ENCODE measurements at places on chromosomes 5 and 9.

DNA sequence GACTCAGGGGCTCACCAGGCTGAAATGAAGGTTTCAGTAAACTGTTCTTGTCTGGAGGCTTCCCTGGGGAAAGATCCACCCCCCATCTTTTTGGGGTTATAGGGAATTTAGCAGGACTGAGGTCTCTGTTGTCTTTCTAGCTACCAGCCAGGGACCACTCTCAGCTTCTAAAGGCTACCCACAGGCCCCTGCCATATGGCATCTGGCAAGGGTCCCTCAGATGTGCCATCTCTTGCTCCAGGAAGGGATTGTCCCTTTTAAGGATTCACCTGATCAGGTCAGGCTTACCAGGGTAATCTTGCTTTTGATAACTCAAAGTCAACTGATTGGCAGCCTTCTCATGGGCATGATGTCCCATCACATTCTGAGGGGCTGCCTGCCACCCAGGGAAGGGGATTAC lies 65.0 kb downstream of the NSUN2 start:
- DNase-seq, result no peak

GRCh38 chr5:108467563-108467962 lies 85.7 kb upstream of the FBXL17 start:
- DNase-seq, result no peak

- no peak for DNase-seq
Observed at GRCh38 chr9:136075134-136075841, 19.8 kb downstream of the NACC2 start.

DNA sequence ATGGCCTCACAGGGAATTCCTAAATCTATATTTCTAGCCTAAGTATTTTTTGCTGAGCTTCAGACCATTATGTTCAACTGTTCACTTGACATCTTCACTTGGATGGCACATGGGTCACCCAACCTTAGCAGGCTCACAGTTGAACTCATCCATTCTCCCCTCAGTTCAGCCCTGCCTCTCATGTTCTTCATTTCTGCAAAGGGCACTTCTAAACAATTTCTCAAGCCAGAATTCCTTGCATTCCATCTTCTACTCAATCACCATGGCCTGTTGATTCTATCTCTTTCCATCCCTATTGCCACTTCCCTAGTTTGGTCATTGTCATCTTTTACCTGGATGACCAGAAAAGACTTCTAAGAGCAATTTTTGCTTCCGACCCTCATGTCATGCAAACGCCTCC lies 7.3 kb upstream of the RGS3 start:
- no peak for DNase-seq

GRCh38 chr5:58235299-58235698 lies 224.6 kb downstream of the PLK2 start:
- no peak for DNase-seq

DNA sequence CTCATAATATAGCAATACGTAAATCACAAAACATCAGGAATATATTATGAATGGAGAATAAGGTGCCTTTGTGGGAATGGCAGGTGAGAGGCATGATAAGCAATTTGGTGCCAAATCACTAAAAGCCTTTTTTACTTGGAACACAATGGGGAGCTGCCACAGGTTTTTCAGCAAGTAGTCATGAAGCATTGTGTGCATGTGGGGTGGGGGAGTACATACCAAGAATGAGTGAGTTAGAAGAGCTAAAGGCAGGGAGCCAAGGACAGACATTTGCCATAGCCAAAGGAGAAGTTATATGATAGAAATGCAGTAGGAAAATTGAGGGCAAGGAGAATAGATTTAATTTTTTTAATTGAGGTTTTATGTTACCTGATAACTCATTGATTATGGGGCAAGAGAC lies 445.0 kb upstream of the SMC2 start:
- DNase-seq, result no peak

GRCh38 chr5:33824516-33825195 lies 67.1 kb downstream of the ADAMTS12 start:
- DNase-seq, result no peak

DNA sequence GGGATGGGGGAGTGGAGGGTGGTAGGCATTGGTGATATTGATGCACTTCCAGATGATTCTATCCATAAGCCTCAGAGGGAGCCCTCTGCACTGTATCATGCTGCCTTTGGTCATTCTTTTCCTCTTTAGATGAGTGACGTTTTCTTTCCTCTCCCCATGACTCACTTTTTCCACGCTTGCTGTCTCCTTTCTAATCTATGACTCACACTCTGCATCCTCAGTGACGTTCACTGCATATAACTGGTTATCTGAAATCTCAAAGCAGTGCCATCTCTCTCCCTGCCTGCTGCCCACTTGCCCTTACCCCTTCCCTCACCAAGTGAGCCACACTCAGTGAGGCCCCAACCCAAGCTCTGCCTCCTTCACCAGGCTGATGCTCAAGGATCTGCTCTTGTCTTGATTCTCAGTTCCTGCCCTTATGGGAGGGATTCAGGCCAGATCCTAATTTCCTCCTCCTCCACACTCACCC lies 31.6 kb downstream of the PTGS1 start:
- no peak for DNase-seq

- DNase-seq, result no peak
Observed at GRCh38 chr9:95458666-95459065, 58.1 kb downstream of the PTCH1 start.

DNA sequence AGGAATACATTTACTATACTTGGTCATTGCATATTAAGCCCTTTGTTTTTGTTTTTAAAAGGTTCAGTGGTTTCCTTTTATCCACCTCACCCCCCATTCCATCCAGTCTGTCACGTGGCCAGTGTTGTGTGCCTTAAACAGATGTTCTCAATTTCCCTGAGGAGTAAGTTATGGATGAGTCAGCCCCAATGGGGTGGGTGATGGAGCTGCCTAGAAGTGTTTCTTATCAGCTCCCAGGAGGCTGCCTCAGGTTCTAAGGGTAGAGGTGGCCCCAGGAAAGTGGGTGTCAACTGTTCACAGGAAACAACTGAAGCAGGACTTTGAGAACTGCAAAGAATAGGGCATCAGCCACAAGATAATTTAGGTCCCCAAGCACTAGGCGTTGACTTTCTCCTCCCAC lies 41.1 kb downstream of the ACTBL2 start:
- DNase-seq, result no peak

- DNase-seq, result no peak
Observed at GRCh38 chr5:115168829-115169486, 750 bp downstream of the TRIM36 start.

DNA sequence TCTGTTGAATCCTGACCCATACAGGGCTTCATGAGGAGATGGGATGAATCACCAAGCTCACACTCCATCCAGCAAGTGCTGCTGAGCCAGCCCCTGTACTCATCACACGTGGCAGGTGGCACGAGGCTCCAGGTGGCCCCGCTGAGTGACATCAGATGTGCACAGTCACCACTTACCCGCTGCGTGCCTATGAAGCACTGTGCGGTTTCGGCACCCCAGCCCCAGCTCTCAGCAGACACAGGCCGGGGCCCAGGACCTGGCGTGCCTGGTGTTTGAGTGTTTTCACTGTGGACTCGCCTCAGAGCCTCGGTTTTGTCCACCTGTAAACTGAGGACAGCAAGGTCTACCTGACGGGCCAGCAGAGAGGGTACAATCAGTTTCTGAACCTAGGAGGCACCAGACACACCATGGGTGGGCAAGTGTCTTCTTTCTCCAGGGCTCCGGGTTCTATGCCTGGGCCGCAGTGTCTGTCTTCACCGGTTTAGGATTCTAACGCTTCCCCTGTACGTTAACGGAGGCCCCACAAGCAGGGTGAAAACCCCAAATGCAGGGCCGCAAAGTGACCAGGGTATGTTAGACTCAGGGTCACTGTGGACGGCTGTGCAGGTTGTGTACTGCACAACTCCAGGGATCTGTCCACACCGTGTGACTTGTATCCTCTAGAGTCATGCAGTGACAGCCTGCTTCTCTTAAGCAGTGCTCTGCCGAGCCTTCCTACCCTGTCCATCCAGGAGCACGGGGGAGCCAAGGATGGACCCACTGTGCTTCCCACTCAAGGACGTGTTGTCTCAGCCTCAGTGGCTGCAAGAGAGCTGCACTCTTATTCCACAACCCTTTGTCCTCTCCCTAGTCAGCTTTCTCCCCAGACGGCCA lies 44.3 kb upstream of the COL5A1 start:
- DNase-seq, result no peak

DNA sequence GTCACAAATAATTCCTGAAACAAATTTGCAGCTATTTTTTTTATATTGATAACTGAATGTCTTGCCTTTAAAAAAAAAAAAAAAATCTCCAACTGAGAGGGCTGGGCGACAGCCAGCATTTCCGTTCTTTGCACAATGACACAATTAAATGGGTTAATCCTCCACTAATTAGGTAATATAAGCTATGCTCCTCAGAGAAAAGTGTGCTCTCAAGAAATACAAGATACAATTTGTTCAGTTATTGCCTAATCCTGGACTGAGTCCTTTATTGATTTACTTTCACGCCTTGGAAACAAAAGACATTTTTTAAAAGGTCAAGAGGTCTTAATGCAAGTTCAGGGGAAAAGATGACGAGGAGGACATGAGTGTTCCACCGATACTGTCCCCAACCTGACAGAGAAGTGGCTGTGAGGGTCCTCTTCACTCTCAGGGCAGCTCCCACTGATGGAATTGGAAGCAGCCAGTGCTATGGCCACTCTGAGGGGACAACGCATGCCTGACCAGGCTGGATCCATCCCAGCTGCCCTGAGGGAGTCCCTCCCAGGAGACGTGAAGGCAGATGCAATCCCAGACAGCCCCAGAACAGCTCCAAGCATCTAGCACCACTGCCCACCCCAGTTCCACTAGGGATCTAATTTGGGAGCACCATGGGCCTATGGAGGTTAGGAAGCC lies 220.7 kb downstream of the GNA14 start:
- no peak for DNase-seq

DNA sequence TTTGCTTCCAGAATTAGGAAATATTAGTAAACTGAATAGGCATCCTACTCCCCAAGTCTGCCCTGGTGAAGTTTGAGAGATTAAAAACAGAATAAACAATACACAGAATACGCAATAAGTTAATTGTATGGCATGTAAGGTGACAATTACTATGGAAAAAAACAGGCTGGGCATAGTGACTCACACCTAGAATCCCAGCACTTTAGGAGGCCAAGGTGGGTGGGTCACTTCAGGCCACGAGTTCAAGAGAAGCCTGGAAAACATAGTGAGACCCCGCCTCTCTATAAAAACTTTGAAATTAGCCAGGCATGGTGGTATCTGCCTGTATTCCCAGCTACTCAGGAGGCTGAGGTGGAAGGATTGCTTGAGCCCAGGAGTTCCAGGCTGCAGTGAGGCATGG lies 64.2 kb upstream of the SUSD1 start:
- DNase-seq, result no peak

DNA sequence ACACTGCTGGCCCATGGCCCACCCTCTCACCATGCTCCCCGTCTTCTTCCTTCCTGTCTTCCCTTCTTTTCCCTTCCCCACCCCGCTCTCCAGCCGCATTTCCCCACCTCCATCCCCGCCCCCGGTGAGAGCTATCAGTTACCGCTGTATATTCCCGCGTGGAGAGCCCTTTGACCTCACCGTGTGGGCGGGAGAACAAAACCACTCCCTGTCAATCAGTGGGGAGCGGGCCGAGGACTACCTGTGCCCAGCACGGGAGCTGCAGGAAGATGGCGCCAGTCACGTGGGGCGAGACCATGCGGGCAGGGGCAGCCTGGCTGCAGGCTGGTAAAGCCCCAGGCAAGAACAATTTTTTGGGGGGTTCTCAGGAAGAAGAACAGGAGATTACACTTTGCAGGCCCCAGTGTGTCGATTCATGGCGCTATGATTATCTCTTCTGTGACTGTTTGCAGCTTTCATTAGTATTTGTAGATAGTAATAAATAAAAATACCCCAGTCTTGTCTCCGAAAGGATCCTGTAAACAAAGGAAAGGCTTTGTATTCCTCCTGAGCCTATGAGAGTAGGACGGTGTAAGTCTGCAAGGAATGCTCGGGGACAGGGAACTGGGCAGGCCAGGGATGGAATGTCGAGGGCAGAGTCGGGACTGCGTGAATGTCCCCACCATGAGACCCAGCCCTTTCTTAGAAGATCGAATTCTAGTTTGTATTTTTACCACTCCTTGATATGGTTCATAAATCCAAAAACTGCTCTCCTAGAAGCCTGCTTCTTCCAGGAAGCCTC lies 14.8 kb upstream of the DMRT1 start:
- DNase-seq, result no peak

DNA sequence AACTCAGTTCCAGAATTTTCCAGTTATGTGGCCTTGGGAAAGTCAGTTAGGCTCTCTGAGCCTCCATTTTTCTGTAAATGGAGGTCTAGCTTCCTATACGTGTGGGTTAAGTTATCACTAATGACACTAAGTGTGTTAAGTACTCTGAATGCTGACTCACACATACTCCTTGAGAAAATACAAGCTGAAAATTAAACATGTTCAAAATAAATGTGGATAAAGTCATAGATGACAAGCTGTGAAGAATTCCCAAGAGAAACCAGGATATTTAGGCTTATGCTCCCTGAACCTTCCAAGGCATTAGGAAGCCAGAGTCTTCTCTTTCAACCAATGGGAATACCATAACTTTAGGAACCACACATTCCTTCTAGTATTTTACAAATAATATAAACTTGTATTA lies 58.1 kb downstream of the ABCA1 start:
- no peak for DNase-seq

- peak; percentile 56 for DNase-seq
Observed at GRCh38 chr5:31944684-31945445, 229.3 kb downstream of the GOLPH3 start.

Data from skin of body (tissue), 3 donors.